Caco-2 (cell line): ENCODE measurements at places on chromosomes 11 and 22.

DNA sequence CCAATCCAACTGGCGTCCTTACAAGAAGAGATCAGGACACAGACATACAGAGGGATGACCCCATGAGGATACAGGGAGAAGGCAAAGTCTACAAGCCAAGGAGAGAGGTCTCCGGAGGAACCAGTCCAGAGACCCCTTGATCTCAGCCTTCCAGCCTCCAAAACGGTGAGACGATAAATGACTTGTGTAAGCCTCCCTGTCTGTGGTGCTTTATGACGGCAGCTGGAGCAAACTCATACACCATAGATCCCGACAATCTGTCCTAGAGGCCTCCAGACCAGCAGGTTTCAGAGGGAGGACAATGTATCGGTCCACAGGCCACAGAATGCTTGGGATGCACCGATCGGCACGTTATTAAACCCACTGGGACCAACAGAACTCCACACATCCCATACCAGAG lies 383.3 kb downstream of the SHANK2 start:
- DNase-seq, result no peak

DNA sequence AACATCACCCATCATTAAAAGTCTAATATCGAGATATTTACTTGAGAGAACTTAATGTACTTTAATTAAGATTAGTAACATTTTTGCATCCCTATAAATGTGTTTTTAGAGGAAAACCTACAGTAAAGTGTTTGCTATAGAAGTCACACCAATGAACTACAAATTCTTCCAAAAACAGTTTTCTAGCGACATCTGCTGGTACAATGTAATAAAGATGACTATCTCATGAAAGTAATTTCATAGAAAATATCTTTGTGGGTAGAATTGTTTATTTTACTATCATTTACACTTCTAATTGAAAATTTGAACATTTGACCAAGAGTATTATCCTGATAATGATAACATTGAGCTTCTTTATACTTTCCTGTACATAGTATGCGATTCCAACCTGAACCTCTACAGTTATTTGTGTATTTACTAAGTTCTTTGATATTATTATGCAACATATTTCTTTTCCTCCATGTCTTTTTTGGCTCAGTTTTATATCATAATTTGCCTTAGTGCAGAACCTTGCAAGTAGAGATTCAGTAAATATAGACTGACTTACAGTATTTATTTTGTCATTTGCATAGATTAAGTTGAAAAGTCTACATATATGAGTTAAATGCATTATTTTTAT lies 252.7 kb downstream of the TMEM135 start:
- DNase-seq, result peak; percentile 76

DNA sequence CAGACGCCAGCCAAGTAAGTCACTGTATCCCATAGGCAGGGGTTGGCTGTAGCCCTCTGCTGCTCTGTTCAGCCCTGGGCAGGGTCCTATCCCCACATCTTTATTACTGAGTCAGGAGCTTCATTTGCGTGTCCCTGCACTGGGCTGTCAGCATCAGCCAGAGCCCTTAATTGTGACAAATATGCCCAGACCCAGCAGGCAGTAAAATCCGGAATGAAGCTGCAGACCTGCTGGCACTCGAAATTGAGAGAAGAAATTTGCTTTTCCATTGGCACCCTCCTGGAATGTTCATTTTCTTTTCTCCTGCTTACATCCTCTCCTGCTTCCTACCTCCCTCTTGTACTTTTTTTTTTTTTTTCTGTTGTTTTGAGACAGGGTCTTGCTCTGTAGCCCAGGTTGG lies 43.8 kb downstream of the CEP164 start:
- DNase-seq, result no peak

- no peak for DNase-seq
These were observed 334.6 kb downstream of the MN1 start for GRCh38 chr22:27466778-27467438.

DNA sequence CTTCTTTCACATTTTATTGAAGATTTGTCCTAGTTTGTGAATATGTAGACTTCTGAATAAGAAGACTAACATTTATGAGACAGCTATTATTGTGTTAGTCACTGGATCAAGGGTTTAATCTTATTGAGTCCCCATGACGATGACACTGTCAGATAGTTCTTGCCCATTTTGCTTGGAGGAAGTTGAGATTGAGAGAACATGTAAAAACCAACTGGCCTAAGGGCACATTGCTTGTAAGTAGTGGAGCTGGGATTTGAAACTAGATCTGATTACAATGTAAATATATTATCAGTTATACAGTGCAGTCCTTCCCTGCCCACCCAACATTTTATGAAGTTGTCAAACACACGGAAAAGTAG lies 134.7 kb downstream of the HIPK3 start:
- no peak for DNase-seq

DNA sequence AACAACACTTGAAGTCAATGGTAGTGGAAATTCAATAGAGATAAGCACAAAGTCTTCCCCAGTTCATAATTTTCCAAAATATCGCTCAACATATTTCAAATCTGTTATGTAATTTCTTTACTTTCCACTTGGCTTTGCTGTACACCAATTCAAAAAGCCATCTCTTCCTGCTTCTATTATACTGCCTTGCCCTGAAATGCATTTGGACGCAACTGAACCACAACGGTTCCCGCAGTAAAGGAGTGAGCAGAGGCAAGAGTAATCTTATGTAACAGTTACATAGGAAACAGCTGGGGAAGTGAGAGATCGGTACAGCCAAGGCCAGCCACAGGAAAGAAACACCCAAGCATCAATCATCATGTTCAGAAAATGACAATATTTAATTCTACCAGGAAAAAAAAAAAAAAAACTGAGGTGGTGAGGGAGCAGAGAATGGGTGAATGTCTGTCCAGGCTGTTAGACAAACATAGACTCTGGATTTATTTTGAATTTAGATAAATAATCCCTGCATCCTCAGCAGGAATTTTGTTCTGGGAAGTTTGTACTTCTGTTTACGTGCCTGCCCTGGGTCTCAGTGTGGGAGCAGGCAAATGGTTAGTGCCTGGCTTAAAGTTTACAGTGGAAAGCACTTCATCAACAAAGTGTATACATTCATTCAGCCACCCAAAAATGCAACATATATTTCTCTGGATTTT lies 392.2 kb downstream of the ETS1 start:
- no peak for DNase-seq

GRCh38 chr11:115255006-115255762 lies 249.0 kb downstream of the CADM1 start:
- DNase-seq, result no peak

- no peak for DNase-seq
These were observed 60.4 kb downstream of the TEAD1 start for GRCh38 chr11:12734625-12735024.

GRCh38 chr22:35582861-35583670 lies 34.1 kb downstream of the MB start:
- peak; percentile 71 for DNase-seq

- DNase-seq, result no peak
These were observed 1.2 kb downstream of the KLHL35 start for GRCh38 chr11:75431533-75432525.

GRCh38 chr11:40203606-40204005 lies 1255.8 kb downstream of the LRRC4C start:
- no peak for DNase-seq

GRCh38 chr11:104051778-104052177 lies 15.3 kb downstream of the DDI1 start:
- DNase-seq, result no peak

DNA sequence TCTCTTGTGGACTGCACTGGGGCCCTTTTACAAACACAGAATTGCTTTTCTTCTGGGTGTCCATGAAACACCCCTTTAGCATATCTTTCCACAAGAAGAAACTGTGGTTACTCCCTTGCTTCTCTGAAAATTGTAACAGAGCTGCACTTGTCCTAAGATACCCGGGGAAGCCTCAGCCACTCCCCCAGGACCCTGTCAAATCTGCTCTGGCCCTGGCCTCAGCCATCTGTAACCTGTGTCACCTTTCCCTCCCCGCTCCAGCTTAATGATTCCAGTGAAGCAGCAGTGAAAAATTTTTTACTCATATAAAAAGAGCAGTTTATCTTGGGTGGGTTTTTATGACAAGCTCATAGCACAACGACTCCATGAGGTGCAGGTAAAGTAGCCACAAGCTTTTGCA lies 3.4 kb upstream of the DUSP18 start:
- no peak for DNase-seq

GRCh38 chr11:105000167-105000566 lies 22.8 kb downstream of the CASP5 start:
- peak; percentile 63 for DNase-seq

DNA sequence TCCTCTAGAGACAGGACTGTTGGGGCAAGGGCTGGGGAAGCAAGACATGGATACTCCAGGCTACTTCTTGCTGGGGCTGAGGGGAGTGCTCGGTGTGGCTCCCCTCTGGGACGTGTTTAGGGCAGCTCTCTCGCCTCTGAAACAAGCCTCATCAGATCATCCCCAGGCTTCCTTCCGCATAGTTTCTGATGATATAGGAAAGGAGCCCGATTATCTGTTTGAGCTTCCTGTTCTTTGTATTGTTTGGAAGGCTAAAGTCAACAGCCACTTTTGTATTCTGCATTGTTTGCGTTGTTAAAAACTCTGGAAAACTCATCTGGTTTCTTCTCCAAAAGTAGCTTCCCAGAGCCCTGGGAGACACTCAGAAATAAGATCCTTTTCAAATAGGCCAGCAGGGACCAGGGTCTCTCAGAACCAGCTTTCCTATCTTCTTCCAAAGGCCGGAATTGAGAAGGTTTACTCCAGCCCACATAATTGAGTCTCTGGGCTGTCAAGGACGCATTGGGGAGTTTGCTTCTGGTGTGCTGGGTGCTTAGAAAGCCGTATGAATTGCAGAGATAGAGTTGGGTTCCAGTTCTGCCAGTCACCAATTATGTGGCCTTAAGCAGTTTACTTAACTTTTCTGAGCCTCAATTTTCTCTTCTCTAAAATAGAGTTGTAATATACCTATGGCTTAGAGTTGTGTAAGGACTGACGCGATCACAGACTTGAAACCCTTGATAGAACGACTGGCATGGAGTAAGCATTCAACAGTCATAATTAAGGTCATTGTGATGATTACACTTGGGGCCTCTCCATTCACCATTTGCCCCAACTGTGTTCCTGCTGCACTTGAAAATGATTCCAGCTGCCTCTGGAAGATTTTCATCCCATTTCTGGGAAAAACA lies 19.1 kb downstream of the CD44 start:
- no peak for DNase-seq

DNA sequence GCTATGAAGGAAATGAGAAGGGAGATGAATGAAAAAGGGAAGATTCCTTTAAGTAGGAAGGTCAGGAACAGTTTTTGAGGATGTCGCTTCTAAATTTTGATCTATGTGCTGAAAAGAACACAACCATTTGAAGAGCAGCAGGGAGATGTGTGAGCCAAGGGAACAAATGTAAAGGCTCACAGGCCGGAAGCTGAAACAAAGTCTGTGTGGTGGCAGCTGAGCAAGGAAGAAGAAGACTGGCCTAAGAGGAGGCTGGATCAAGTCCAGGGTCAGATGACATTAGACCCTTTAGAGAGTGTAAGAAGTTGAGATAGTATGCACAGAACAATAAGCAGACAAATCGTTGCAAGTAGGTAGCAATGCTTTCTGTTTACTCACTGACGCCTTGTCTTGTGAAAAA lies 1631.4 kb upstream of the TENM4 start:
- DNase-seq, result no peak
